Stimulated activated CD4-positive, alpha-beta T cell treated with anti-CD3 and anti-CD28 coated beads, Interleukin-2, amount 100 ng/mL, for 24 hours (primary cell): ENCODE measurements at places on chromosomes 1 and 21.

DNA sequence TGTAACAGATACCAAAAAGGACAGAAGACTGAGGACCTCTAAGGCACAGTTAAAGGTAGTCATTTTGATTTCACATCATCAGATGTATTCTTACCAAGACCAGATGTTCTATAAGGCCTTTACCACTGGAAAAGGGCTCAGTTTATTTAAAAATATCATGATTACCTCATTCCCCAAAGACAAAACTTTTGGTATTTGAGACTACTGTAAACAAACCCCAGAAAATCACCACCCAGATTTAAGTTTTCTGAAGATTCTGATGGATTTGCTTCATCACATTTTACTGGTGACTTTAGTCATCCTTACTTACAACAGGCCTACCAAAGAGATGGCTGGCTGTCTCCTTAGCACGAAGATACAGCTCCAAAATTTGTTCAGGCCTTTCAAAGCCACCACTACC lies 8.3 kb downstream of the ENAH start:
- no peak for DNase-seq

DNA sequence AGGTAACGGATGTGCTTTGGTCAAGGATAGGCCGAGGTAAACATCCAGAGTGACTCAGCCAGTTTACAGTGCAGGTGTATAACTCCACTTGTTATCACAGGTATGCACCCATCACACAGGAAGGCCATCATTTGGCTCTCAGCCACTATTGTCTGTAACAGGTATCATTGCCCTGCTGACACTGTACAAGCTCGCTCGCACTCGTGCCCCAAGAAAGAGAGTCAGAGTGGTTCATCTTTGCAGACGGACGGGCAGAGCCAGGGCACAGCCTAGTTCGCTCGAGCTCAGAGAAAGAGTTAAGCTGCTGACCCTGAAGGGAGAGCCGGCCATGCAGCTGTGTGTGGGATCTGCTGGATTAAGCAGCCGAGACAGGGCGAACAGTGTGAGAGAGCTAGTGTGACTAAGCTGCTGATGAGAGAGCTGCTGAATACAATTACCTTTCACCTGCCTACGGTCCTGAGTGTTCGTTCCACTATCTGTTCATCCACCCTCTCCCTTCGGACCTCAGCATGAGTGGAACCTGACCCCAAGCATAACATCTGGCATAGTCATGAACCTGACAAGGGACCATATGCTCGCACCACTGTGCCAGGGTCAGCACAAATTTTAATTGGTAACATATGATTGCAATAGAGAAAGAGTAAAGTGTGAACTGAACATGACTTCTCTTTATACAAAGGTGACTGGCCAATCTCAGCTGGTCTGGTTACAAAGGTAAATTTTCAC lies 27.0 kb upstream of the LYPD8 start:
- DNase-seq = no peak

DNA sequence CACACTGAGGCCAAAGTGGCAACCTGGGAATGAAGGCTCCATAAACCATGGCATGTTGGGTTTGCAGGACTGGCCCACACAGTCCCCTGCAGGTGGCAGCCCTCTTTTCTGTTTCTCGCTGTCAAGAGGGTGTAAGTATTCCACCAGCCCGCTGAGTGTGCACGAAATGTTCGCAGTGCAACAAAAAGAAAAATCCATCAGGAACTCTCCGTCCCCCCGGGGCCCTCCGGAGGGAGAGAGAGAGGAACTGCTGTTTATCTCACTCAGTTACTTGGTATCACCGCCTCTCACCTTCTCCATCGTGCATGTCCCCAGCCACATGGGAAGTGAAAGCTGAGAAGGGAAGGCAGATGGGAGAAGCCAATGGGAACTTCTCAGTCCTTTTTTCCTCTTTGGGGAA lies 38.3 kb downstream of the NCF2 start:
- no peak for DNase-seq

DNA sequence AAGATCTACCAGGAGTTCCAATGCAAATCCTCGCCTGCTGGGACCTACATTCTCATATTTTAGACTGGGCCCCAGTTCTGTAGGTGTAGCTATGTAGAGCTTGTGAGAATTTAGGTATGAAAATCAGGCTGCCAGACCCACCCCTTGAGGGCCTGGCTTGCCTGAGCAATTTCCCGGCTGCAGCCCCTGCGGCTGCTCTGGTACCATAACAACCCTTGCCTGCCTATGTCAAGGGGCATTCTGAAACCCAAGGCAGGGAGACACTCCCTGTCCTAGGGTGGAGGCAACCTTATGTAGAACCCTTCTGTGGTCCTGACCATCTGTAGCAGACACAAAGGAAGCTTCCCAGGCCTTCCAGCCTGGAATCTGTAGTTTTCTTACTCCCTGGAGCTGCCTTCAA lies 28.4 kb downstream of the VTCN1 start:
- no peak for DNase-seq

DNA sequence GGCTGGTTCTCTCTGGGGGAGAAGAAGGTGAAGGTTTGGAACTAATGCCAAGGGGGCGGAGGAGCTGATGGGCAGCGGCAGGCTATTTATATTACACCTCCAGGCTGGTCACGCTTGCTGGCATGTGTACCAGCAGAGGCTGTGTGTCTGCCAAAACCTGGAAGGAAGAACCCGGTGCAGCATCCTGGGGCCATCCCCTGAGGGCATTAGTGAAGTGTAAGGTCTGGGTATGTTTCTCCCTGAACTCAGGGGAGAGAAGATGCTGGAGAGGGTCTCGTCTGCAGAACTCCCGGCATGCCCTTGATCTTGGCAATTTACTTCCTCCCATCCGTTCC lies 5.3 kb downstream of the DISP3 start:
- no peak for DNase-seq

GRCh38 chr1:85059563-85059962 lies 11.3 kb upstream of the MCOLN3 start:
- DNase-seq = no peak

GRCh38 chr1:180163041-180163440 lies 8.4 kb downstream of the QSOX1 start:
- no peak for DNase-seq

GRCh38 chr21:36524477-36524876 lies 44.6 kb upstream of the CLDN14 start:
- no peak for DNase-seq

DNA sequence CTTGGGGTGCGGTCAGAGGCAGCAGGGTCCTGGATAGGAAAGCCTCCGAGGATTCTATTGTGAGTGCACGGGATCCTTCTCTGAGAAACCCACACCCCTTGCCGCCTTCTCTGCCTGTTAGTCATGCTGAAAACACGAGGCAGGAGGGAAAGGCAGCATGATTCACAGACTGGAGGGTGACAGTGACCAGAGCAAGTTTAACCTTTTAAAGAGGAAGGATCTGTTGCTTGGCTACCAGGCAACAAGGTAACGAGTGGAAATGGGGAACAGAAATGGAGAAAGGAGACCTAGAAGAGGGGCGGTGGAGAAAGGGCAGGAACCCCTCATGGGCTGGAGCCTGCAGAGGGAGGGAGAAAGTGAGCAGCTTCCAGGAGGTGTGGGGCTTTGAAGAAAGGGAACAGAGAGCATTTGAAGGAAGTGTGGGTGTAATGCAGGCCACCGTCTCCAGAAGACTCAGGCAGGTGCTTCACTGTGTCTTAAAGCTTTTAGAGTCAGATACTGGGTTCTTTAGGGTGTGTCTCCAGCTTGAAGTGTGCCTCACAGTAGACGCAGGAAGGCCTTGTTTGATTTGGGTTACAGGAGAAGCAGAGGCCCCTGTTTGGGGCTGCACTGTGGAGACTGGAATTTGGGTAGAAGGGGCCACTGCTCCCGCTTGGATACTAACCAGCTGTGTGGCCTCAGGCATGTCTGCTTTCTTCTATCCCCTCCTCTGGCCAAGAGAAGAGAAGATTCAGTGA lies 19.1 kb downstream of the OPTC start:
- DNase-seq = peak; percentile 56

DNA sequence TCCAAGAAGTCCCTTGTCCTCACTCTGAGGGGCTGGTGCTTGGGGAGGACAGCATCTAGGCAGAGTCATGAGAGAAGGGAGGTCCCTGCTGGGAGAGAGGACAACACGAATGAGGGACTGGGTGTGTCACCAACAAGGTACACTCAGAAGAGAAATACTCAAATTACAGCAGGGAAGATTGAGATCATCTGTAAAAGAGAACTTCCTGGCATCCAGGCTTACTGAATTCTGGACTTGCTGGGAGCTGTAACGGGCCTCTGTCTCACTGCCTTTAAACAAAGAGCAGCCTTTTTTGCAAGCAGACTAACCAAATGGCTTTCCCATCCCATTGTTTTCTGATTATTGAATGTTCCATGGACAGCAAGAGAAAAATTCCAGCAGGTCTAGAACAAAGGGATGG lies 195.7 kb upstream of the RAB4A start:
- DNase-seq = no peak

DNA sequence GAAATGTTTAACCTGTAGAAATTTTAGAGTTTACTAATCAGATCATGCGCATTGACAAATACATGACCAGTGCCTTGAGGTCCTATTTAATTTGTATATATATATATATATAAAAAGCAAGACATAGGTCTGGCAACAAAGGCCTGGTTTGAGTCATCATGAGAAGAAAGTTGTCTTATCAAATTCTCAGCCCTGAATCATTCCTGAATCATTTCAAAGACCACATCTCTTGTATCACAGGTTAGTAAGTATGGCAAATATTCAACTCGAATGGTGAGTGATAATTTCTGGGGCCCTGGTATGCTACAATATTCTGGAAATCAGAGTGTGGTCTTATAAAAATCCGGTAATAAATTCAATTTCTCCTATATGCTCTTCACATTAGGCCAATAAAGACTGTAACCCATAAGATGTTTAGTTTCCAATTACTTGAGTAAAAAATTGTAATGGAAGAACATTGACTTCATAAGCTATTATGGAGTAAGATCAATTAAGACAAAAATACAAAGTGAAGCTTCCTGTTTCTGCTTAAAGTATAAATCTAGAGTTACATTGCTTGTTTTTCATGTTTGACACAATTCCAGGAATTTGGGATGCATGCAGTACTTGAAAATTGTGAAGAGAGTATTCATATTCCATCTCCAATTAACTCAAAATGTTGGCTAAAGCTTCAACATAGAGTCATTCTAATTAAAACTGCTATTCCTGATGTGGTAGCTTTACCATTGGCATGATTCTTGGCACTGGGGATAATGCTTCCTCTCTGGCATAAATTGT lies 309.4 kb downstream of the BRINP3 start:
- DNase-seq = no peak

- no peak for DNase-seq
Observed at GRCh38 chr1:6732942-6733341, 31.3 kb upstream of the DNAJC11 start.

GRCh38 chr1:26119892-26120608 lies 8.4 kb downstream of the PDIK1L start:
- DNase-seq = no peak

DNA sequence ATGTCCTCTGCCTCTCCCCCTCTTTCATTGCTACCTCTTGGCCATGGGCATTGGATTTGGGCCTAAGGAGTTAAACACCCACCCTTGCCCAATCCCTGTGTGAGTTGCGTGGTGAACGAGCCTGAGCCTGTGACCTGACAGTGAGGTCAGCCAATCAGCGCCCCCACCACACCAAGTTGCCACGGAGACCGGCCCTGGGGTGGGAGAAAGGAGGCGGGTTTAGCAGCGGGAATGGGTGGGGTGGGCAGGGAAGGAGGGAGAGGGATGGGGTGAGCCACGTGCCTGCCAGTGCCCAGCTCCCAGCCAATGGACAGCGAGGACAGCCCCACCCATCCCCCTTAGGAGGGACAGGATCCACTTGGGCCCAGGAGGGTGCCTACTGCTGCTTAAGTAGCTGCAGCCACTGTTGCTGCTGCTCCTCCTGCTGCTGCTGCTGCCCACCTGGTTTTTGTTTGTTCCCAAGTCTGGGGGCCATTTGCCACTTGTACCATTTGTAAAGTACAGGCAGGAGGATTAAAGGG lies 9.5 kb downstream of the ZBTB7B start:
- DNase-seq = no peak

GRCh38 chr21:46551636-46552241 lies 53.1 kb downstream of the S100B start:
- peak; percentile 40 for DNase-seq

- no peak for DNase-seq
Observed at GRCh38 chr1:212967801-212968200, 17.5 kb downstream of the VASH2 start.

- DNase-seq = no peak
Observed at GRCh38 chr1:64292399-64292798, 89.0 kb downstream of the UBE2U start.

- no peak for DNase-seq
Observed at GRCh38 chr1:97423403-97423802, 497.4 kb downstream of the DPYD start.

- DNase-seq = no peak
Observed at GRCh38 chr1:152125834-152126443, 10.7 kb upstream of the TCHH start.

- no peak for DNase-seq
Observed at GRCh38 chr1:205240118-205240517, 12.4 kb downstream of the TMCC2 start.

GRCh38 chr1:230814949-230815692 lies 53.2 kb downstream of the C1orf198 start:
- DNase-seq = no peak

DNA sequence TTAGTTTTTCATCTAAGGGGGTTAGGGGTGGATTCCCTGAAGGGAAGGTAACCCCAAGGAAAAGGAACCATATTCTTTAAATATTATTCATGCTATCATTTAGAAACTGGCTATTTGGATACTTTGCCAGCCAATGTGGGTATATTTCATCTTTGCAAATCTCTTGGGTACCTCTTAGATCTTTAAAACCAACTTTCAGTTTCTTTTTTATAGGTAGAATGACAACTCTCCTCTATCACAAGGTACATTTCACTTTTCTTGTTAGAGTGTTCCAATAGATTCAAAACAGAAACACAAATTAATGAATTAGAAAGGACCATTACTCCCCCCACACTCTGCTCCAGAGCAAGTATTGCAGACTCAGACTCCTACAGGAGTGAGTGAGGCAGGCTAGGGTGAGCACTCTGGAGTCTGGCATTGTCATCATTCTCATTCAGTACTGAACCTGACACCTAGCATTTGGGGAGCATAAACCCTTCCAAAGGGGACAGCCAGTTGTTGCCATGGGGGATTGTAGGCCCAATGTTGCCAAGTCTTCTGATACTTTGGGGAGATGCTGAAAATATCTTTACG lies 43.0 kb downstream of the MACO1 start:
- no peak for DNase-seq

GRCh38 chr21:21662776-21663175 lies 664.6 kb downstream of the NCAM2 start:
- no peak for DNase-seq

- DNase-seq = no peak
Observed at GRCh38 chr1:63316598-63316983, 5.8 kb upstream of the FOXD3 start.
